ENCODE measurements at places on chromosomes 4 and X.

DNA sequence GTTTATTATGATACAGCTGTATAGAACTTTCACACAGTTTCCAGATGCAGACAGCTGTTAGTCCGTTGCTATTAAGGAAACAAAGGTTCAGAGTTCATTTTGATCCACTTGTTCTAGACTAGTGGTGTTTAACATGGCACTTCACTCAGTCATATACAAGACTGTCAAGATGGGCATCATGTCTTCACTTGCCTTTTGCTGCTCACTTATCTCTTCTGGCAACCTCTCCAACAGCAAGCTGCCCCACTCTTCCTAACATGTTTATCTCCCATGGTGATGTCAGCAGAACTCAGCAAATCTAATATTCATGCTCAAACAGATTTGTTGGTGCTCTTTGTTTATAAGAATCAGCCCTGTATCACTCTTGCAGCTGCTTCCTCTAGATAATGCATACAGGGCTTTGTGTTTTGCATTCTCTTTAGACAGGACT lies 236.2 kb upstream of the HAND2 start:
- DNase-seq = peak; percentile 53

DNA sequence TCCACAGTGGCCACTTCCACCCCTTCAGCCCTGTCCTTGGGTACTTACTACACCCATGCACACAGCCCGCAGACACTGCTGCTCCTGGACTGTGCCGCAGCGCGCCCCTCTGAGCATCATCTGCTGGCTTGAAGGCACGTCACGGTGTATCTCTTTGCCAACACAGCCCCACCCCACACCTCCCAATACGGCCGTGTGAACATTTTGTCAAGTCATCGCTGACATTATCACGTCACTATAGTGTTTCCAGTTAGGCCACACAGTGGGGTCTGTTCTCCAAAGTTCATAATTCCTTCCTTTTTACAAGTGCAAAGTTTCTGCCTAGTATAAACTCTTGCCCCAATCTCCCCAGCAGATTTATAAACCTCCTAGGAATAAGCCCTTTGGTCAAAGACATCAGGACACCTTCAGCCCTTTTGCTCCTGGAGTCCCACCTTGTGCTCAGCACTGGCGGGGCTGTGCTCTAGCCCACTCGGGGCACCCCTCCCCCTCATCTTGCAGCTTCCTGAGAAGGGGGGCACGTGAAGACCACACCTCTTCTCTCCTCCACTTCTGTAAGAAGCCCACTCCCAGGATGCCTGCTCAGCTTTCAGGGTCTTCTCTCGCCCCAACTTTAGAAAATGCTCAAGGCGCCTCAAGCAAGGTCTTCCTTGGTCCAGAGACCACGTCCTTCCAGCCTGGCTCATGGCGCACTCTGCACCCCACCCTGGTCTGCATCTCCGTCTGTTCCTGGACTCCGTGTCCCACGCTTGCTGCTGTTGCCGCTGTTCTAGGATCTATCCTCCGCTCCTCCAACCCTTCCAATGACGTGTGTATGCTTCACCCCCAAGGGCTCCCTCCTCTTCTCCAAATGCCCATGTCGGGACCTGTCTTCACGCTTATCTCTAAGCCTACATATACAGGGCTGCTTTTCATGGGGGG lies 7.2 kb downstream of the FAM53A start:
- no peak for DNase-seq

GRCh38 chrX:13716905-13717304 lies 17.5 kb downstream of the TRAPPC2 start:
- no peak for DNase-seq

- DNase-seq = no peak
Observed at GRCh38 chrX:148612431-148612830, 112.0 kb downstream of the AFF2 start.

DNA sequence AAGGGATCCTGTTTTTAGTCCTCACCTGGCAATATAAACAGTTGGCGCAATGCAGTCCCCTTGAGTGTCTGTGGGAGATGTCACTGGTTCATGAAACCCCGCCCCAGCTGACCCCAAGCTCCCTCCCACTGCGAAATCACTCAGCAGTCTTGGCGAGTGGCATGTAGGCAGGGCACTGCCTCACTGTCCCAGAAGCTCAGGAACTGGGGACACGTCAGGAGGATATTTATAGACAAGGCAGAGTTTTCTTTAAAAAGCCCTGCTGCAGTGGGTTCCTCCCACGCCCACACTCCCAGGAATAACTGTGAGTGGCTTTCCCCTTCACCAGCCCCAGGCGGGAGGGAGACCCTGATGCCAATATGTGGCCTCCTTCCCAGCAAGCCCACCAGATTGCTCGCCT lies 44.3 kb upstream of the PPP2R2C start:
- DNase-seq = no peak

DNA sequence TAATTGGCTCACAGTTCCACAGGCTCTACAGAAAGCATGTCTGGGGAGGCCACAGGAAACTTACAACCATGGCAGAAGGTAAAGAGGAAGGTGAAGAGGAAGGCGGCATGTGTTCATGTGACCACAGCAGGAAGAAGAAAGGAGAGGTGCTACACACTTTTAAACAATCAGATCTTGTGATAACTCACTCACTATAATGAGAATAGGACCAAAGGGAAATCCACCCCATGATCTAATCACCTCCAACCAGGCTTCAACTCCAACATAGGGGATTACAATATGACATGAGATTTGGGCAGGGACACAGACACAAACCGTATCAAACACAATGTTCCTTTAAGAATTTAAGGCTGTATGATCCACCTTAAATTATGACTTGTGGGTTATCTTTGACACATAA lies 10.5 kb upstream of the PGM2 start:
- DNase-seq = no peak

DNA sequence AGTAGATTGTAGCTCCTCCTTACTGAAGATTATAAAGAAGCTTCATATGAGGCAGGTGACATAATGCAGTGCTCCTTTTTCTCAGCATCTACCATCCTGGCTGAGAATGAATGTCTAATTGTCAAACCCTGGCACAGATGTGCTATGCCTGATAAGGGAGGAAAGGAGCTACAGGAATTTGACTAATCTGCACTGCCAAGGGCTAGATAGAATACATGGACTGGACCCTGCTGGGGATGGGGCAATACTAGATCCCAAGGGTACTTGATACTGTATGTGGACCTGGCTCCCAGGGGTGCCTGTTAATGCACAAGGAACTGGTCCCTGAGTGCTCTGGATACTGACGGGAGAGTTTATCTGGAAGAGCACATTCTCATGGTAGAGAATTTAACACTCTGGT lies 362.2 kb upstream of the EMCN start:
- DNase-seq = no peak

GRCh38 chr4:151000747-151001429 lies 14.2 kb downstream of the LRBA start:
- DNase-seq = no peak

- DNase-seq = no peak
Observed at GRCh38 chr4:89026542-89026941, 30.4 kb downstream of the FAM13A start.

GRCh38 chr4:5096261-5096660 lies 45.0 kb downstream of the STK32B start:
- no peak for DNase-seq

GRCh38 chr4:76401654-76402053 lies 19.3 kb downstream of the CCDC158 start:
- DNase-seq = no peak

DNA sequence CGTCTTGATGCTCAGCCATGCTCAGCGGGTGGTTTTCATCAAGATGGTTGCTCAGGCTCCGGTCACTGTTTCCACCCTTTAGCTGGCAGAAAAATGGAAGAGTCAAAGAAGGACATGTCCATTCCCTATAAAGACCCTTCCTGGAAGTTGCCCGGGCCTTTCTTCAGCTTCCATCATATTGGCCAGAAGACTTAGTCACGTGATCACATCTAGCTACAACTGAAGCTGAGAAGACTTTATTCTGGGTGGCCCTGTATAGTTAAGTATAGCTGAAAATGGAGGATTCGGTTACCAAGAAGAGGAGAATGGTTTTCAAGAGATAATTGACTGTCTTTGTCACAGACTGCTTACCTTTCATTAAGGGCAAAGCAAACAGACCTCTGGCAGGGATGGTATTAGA lies 296.7 kb upstream of the CASK start:
- DNase-seq = no peak

DNA sequence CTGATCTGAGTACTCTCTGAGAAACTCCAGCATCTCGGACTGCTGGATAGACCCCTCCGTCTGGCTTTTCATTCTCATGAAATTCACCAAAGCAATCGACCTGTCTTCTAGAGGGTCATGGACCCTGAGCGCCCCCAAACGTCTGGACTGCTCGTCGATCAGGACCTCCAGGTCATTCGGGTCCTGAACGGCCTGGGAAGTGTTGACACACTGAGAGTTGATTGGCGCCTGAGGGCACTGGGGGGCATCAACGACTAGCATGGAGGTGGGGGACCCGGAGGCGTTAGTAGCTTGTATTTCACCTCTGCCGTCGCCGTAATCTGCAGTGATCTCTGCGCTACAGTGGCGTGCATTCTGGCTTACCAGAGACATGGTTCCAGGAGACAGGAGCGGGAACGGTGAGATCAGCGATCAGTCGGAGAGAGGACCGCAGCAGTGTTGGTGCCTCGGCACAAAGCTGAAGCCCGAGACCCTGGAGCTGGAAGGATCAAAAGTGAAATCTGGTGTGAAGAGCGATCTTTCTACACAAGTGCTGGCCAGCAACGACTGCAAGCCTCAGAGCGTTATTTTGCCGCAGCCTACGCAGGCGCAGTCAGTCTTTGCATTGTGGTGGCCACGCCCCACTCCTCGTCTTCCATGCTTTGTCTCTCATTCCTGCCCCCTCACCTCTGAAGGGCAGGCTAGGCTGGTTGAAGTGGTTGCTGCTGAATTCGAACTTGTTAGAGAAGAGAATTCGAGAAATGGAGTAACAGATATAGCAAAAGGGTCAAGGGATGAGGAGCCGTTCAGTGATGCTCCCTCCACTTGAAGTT lies at the start of gene MAGEE2:
Gene MAGEE2 (minus strand): TSS at position 575 of the 812 bp plus-strand sequence. CDS start 203 bp downstream, at position 372.
- DNase-seq = peak; percentile 25

DNA sequence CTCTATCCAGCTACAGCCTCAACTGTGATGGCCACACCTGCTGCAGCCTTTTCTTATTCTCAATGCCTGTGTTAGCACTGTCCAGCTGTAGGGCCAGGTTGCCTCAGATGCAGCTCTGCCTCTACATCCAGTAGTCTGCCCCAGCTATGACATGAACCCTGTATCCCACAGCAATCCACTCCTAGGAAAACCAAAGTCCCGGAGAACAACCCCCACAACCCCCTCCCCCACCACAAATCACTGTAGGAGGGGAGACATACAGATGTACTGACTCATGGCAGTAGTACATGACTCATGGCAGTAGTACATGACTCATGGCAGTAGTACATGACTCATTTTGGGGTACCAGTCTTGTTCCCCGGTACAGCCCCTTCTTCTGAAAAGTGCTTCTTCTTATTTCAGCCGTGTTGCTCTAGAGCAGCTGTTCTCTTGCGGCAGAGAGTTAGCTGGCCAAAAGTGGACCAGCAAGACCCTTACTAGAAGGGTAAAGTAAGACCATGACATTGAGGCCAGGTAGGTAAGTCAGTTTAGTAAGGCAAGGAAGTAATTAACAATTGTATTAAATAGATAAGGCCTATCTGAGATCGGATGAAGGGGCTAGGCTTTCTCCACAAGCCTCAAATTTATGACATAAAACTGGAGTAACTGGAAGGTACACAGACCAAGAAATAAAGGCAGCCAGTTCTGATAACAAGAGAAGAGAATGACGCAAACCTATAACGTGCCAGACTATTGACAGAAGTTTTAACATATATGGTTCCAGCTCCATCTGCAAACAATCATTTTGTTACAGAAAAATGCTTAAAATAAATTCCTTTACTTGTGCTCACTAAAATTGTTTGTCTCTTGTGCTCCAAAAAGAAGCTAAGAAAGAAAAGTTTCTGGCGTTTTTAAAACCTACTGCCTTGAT lies 221.4 kb downstream of the TACR3 start:
- no peak for DNase-seq

DNA sequence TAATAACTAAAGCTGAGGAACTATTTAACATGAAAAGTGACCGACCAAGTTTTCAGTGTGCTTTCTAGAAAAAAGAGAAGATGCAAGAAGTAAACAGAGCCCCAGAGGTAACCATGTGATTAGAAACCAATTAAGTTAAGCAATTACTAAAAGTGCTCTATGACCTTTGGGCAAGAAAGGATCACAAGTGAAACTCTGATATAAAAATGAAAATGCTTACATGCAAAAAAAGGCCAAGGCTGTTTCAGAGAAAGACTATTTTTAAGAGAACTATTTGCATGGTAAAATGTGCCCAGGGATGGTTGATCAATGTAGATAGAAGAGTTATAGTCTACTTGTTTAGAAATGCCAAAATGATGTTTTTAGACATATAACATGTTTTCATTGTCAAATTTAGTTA lies 22.0 kb downstream of the KLHL15 start:
- DNase-seq = no peak

DNA sequence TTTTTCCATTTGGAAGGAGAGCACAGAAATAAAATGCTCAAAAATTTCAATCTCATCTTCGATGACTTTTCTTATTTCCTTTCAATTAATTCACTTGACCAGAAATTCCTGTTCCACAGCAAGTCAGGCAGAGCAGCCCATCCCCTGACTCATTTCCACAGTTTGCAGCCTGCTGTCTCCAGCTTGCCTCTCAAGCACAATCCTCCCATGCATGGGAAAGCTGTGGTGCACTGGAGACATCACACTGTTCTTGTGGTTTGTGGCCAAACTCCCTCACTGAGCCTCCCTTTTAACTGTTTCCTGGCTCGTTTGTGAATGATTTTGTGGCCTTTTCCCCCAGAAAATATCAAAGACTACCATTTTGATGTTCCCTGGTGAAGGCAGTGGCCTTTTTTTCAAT lies 114.0 kb upstream of the ENPEP start:
- no peak for DNase-seq

DNA sequence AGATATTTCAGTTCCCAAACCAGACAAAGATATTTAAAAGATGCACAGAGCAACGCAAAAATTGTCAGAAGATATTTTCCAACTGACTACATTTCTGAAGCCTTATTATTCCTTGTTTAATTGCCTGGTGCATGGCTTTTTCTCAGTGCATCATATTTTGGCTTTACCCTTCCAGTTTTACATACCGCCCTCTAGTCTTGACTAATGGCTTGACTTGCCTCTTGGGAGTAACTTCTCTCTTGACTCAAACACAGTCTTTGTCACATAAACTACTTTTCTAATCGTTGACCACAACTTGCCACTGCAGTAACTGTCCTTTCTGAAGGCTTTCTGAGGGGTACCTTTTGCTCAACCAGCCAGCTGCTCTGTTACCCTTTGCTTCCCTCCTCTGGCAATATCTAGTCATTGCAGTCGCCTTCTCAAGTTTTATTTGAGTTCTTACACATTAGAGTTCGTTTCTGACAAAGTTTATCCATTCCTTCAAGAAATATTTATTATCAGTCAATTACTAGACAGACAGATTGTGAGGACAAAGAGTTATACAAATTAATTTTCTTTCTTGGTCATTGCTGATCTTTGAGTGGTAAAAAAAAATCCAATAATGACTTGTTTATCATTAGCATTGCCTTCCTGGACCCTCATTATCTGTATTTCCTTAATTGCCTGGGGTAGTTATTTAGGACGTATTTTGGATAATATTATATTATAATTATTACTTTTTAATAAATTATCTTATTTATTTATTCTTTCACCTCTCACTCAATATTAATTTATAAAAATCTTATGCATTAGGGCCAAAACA lies 506.9 kb upstream of the PCDH10 start:
- no peak for DNase-seq

GRCh38 chr4:153950100-153950979 lies 161.5 kb upstream of the SFRP2 start:
- DNase-seq = no peak
